ENCODE measurements at places on chromosomes 13 and 19.

- DNase-seq, result no peak
- no peaks in the 10 kb centered on the region for H3K27me3 ChIP-seq
- H3K4me3 ChIP-seq, result no peak overlapping the region
- peaks cover 69% of the 10 kb centered on the region for H3K36me3 ChIP-seq
- peaks cover 31% of the 10 kb centered on the region for H3K4me1 ChIP-seq
- H3K27ac ChIP-seq, result no peak overlapping the region
Measured at GRCh38 chr13:28246891-28247290, 108.5 kb downstream of the PAN3 start.

GRCh38 chr13:74280093-74280794 lies 146.0 kb upstream of the KLF12 start:
- H3K36me3 ChIP-seq, result no peaks in the 10 kb centered on the region
- H3K27me3 ChIP-seq, result peaks cover 13% of the 10 kb centered on the region
- DNase-seq, result no peak
- no peak overlapping the region for H3K27ac ChIP-seq

GRCh38 chr19:46441866-46442265 lies 13.1 kb upstream of the PNMA8C start:
- no peaks in the 10 kb centered on the region for H3K36me3 ChIP-seq
- H3K27me3 ChIP-seq, result no peaks in the 10 kb centered on the region
- H3K4me1 ChIP-seq, result no peaks in the 10 kb centered on the region

DNA sequence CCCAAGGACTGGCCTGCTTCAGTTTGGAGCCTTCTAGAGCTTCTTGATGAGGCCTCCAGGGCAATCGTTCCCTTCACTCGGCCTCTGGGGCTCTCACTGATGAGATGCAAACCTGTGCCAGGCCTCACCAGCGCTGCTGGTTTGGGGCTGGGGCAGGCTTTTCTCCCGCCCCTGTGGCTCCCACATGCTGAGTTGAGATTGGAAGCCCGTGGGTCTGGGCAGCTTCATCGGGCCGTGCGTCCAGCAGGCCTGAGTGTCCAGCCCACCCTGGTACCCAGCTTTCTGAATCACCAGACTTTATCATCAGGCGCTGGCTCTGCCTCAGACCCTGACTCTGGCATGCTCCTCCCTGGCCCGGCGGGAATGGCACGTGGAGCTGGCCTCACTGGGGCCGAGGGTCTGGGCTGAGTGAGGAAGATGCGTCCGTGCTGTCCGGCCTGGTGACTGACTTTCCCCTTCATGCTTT lies 4.3 kb downstream of the CALM3 start:
- peaks cover 66% of the 10 kb centered on the region for H3K36me3 ChIP-seq
- H3K27me3 ChIP-seq, result no peaks in the 10 kb centered on the region
- H3K4me1 ChIP-seq, result peaks cover 38% of the 10 kb centered on the region
- DNase-seq, result no peak

DNA sequence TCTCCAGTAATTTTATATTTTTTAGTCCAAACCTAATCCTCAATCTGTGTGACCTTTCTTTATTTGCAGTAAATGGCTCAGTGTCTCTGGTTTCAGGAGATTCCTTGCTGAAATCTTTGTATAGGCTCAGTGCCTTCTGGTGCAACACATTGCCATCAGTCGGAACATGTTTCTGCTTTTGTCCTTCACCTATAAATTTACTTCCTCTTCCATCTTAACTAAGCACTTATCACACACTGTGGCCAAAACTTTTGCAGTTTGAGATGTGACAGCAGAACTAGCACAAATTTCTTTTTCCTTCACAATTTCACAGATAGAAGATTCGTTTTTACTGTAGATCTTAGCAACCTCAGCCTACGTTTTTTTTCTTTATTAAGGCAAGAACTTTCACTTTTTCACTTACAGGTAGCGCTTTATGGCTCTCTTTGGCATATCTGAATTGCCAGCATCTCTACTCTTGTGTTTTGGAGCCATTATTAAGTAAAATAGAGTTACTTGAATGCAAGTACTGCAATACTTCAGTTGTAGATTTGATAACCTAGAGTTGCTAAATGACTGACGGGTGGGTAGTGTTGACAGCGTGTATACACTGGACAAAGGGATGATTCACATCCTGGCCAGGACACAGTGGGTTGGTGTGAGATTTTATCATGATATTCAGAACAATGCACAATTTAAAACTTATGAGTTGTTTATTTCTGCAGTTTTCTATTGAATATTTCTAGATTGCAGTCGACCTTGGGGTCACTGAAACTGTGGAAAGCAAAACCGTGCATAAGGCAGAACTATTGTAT lies 44.3 kb downstream of the NDFIP2 start:
- H3K4me1 ChIP-seq, result peaks cover 9% of the 10 kb centered on the region
- H3K4me3 ChIP-seq, result no peak overlapping the region
- no peak overlapping the region for H3K27ac ChIP-seq
- no peak for DNase-seq

GRCh38 chr13:113527272-113527958 lies 36.9 kb upstream of the DCUN1D2 start:
- no peak overlapping the region for H3K27ac ChIP-seq
- H3K36me3 ChIP-seq, result peaks cover 71% of the 10 kb centered on the region
- H3K27me3 ChIP-seq, result no peaks in the 10 kb centered on the region
- H3K4me1 ChIP-seq, result peaks cover 16% of the 10 kb centered on the region
- DNase-seq, result no peak

DNA sequence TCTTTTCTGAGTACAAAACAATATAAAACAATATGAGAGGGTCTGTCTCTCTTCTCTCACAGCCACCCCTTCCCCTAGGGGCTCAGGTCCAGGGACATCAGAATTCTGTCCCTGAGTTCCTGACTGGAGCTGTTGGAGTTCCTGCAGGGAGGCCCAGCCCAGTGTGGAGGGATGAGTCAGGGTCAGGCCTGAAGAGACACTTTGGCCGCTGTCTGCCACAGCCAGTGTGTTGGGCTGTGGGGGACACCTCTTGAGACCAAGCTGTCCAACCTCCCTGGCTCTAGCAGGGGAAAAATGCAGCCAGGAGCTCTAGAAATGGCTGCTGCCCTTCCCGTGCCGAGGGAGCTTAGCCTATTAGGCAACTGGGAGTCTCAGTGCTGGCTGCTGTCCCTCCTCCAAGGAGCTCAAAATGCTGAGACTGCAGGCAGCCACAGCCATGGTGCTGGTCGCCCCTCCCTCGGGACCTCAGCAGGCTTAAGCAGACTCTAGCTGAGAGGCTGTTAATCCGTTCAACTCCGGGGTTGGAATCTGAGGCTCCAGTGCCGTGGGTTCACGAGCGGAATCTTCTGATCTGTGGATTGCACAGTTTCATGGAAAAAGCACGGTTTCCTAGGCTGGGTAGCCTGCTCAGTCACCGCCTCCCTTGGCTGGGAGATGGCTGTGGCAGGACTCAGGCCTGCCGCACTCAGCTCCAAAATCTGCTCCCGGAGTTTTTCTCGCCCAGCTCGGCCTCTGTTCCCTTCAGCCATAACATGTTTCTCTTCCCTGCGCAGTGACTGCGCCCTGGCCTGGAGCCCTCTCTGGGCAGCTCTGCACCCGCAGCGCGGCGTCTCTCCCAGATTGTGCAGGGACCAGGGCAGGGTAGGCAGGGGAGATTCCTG lies 3.8 kb upstream of the ZNF626 start:
- H3K27me3 ChIP-seq, result no peaks in the 10 kb centered on the region
- peak overlapping the region; percentile 72 for H3K4me3 ChIP-seq
- DNase-seq, result no peak
- peaks cover 16% of the 10 kb centered on the region for H3K36me3 ChIP-seq
- peaks cover 32% of the 10 kb centered on the region for H3K4me1 ChIP-seq
- H3K27ac ChIP-seq, result peak overlapping the region; percentile 94

DNA sequence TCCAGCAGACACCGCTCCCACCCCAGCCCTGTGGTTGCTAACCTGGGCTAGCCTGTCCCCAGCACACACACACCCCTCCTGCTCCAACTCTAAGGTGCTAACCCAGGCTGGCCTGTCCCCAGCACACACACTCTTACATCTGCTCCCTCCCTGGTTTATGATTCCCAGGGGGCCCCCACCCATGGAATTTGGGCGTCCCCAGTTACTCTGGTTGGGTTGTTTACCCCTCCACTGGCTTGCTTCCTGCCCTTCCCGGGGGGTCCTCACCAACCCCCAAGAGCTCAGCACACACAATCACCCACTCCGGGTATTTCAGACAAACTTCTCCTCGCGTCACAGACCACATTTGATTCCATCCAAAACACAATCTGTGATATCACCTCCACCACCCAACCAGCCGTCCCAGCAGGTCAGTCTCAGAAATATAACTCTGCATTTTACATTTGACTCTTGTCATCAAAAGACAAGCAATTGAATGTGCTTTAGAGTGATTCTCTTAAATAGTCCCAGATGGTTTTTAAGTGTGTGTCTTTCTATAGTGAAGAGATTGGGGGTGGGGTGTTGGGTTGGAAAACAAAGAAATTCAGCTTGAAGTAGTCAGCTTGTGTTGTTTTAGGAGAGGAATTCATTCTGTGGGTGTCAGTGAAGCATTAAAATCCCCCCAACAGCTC lies 20.1 kb downstream of the COL4A2 start:
- H3K36me3 ChIP-seq, result no peaks in the 10 kb centered on the region
- no peak for DNase-seq
- no peak overlapping the region for H3K27ac ChIP-seq
- peaks cover 77% of the 10 kb centered on the region for H3K27me3 ChIP-seq
- H3K4me1 ChIP-seq, result no peaks in the 10 kb centered on the region
- H3K4me3 ChIP-seq, result no peak overlapping the region

DNA sequence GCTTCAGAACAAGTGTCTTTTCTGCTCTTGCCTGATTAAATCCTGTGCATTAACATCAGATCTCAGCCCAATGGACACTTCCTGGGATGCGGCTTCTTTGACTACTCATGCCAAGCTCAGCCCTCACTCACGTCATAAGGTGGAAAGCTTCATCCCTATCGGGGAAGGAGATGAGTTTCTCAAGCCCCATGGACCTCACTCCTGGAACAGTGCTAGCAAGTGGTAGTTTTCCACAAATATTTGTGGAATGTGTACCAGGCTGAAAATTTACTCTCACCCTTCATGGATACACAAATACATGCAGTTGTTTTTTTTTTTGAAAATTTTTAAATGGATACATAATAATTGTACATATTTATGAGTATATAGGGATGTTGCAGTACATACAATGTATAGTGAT lies 34.6 kb upstream of the FARP1 start:
- no peak for DNase-seq
- H3K27ac ChIP-seq, result no peak overlapping the region
- peaks cover 16% of the 10 kb centered on the region for H3K27me3 ChIP-seq
- no peaks in the 10 kb centered on the region for H3K4me1 ChIP-seq

- H3K36me3 ChIP-seq, result no peaks in the 10 kb centered on the region
- no peak overlapping the region for H3K4me3 ChIP-seq
- H3K4me1 ChIP-seq, result peaks cover 8% of the 10 kb centered on the region
Measured at GRCh38 chr13:33678084-33678483, 139.9 kb upstream of the RFC3 start.

GRCh38 chr19:46133101-46133627 lies 8.7 kb upstream of the IGFL3 start:
- no peaks in the 10 kb centered on the region for H3K4me1 ChIP-seq
- DNase-seq, result no peak
- H3K27me3 ChIP-seq, result peaks cover 50% of the 10 kb centered on the region
- no peak overlapping the region for H3K27ac ChIP-seq
- no peaks in the 10 kb centered on the region for H3K36me3 ChIP-seq

DNA sequence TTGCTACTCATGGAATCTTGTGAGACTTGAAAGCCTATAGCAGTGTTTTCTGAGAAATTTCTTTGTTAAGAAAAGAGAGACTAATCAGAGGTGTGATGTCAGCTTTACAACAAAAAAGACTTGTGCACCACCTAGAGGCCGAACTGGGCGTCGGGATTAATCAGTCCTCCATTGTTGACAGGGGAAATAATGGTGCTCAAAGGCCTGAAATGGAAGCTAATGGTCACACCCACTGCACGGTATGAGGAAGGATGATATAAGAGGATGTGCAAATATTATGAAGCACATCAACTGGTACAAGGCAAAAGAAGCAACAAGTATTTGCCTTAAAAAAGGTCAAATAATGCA lies 480.2 kb upstream of the MIR17HG start:
- DNase-seq, result peak; percentile 15
- H3K27ac ChIP-seq, result no peak overlapping the region
- no peak overlapping the region for H3K4me3 ChIP-seq
- H3K4me1 ChIP-seq, result no peaks in the 10 kb centered on the region

- no peak for DNase-seq
- no peaks in the 10 kb centered on the region for H3K4me1 ChIP-seq
- no peak overlapping the region for H3K27ac ChIP-seq
- no peak overlapping the region for H3K4me3 ChIP-seq
- no peaks in the 10 kb centered on the region for H3K36me3 ChIP-seq
Measured at GRCh38 chr13:67977066-67977465, 746.9 kb upstream of the PCDH9 start.

DNA sequence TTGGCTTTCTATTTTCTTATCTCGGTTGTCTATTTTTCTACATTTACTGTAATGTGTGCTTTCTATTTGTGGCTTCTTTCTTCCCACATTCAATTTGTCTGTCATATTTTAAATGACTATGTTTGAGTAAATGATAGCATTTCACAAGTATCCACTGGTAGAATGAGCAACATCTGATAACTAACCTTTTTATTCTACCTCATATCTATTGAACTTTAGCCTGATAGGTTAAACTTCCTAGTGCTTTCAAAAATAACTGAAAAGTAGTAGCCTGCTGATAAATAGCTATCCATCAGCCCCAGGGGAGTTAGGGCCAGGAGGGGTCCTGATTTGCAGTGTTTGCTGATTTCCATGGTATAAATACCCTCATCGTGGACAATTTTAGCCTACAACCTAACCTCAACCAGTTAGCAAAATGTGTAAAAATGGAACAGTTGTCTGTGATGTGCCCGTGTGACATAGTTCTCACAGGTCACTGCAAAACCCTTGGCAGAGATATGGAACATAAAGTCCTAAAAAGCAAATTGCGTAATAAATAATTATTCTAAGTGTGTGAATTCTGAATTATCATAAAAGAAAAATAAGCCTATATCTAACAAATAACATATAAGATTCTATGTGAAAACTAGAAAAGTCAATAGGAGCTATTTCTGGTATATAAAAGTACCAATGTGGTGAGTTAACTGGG lies 32.1 kb downstream of the KCTD12 start:
- H3K4me3 ChIP-seq, result no peak overlapping the region
- no peaks in the 10 kb centered on the region for H3K4me1 ChIP-seq
- no peak for DNase-seq
- H3K27me3 ChIP-seq, result no peaks in the 10 kb centered on the region
- no peak overlapping the region for H3K27ac ChIP-seq

GRCh38 chr13:27792393-27793218 lies at the start of gene GSX1:
TSS of gene GSX1 (plus strand) at chr13:27792483. CDS start at chr13:27792691, 208 bp downstream.
- peak within 1 kb of the TSS; percentile 80 for H3K4me3 ChIP-seq
- H3K27me3 ChIP-seq, result peaks cover 79% of the 10 kb centered on the region
- DNase-seq, result peak; percentile 44
- H3K27ac ChIP-seq, result peak within 1 kb of the TSS; percentile 86
- H3K36me3 ChIP-seq, result peaks cover 4% of the 10 kb centered on the region
- H3K4me1 ChIP-seq, result peaks cover 47% of the 10 kb centered on the region

DNA sequence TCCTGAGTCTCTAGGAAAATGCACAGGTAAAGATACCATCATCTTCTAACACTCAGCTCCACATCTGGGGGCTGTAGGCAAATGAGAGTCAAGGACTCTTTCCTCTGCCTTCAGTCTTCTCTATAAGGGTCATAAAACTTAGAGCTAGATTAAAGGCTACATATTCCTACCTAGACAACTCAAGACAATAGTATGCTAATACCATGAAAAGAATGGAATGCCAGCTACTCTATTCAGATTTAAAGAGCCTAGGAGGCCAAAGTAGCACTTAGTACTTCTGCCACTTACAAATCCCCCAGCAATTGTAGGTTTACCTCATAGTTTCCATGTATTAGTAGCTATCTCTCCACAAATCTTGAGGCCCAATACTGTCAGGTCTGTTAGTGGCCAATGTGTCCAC lies 453.0 kb downstream of the SLITRK5 start:
- no peaks in the 10 kb centered on the region for H3K4me1 ChIP-seq
- H3K27ac ChIP-seq, result no peak overlapping the region
- no peak overlapping the region for H3K4me3 ChIP-seq
- DNase-seq, result no peak

All from stimulated activated naive B cell treated with anti-CD40 and anti-IgM and Interleukin-4, amounts not matched to agents 10 μg/mL and 1 μg/mL and 100 μg/mL, for 72 hours (primary cell).